Dorsolateral prefrontal cortex (tissue), 122 donors: ENCODE measurements at places on chromosomes 3 and 15. TPM values are rescaled to one million over a fixed set of nuclear protein-coding genes. Genes with fewer than 3 reads are reported as not detected.
A peak's percentile ranks its signal among the peaks of the same experiment; 100 is the strongest.

Gene PRICKLE2
- total RNA-seq: 83.5 TPM

DNA sequence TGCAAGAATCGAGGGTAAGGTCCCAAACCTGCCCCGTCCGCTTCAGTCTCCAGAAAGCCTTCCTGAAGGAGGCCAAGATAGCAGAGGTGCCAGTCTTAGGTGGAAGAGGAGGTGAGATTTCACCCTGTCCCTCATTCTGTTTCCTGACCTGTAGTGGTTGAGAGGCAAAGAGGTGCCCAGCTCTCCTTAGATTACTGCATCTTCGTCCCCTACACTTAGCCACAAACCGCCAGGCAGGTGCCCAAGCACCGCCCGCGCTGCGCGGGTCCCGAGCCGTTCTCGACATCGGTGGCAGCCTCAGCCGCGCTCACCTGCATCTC lies 23.8 kb upstream of the POLG start:
- no peak for DNase-seq

GRCh38 chr15:92648190-92648875 lies 7.2 kb downstream of the FAM174B start:
- DNase-seq: no peak

Gene SOX2
- total RNA-seq: 104 TPM

- no peak for DNase-seq
Observed at GRCh38 chr15:86036243-86036642, 43.4 kb upstream of the AGBL1 start.

Gene TMEM207
- total RNA-seq: not detected

GRCh38 chr15:58042006-58042405 lies 23.5 kb downstream of the ALDH1A2 start:
- DNase-seq: no peak

Gene MST1
- total RNA-seq: 16.5 TPM

GRCh38 chr15:78402061-78402610 lies 35.9 kb upstream of the IREB2 start:
- DNase-seq: no peak

Gene ARHGAP11A
- total RNA-seq: 2.3 TPM

GRCh38 chr15:22903427-22903826 lies 65.0 kb downstream of the NIPA2 start:
- DNase-seq: no peak

Gene GOLGA6L10
- total RNA-seq: 3.5 TPM

Gene CFAP100
- 4.3 TPM for total RNA-seq

Gene ADCY5
- 76.2 TPM for total RNA-seq

DNA sequence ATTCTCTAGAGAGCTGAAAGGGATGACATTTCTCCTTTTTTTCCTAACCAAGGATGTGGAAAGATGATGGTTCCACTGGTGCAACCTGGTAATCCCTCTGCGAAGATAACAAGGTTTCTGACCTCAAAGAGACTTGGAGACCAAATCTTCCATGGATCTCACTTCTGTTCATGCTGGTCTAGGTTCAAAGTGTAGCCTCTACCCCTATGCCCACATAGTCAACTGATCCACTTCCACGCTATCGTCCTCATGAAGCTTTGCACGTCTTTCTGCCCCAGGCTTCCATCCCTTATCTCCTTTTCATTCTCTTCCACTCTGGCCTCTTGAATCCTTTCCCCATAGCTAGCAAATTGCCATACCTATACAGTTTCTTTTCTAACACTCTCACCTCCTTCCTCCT lies 8.8 kb upstream of the MED12L start:
- DNase-seq: no peak

GRCh38 chr15:49185473-49185872 lies 15.4 kb downstream of the GALK2 start:
- DNase-seq: no peak

DNA sequence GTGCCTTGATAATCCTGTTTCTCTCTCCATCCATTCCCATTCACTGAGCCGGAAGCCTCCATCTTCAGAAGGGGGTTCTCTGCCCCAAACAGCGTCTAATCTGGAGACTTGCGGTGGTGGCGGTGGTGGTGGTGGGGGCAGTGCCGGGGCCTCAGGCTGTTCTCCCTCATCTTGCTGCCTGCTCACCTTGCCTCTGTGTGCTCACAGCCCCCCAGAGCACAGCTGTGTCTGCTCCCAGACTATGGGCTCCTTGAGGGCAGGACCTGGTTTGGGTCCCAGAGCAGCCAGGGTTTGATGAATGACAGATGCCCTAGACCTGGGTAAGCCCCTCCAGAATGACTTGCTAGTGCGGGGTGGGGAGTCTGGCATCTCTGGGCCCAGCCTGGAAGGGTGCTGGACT lies 430 bp upstream of the PSTPIP1 start:
- no peak for DNase-seq

DNA sequence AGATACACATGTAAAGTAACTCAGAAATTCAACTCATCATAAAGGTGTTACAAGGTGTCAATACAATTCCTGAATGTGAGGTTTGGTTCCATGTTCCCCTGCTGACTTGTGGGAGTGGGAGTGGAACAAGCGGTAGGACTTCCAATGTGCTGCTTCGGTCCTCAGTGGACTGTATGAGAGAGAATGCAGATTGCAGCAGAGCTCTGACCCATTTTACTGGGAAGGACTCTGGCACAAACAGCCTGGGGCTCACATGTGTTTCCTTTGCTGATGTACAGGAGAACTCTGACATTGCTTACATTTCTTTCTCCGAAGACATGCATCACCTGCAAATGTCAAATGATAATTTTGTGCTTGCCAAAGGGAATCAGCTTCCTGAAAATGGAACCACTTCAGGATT lies 111.5 kb downstream of the UNC13C start:
- DNase-seq: no peak

GRCh38 chr15:80870893-80871292 lies 91.7 kb downstream of the CEMIP start:
- DNase-seq: no peak

DNA sequence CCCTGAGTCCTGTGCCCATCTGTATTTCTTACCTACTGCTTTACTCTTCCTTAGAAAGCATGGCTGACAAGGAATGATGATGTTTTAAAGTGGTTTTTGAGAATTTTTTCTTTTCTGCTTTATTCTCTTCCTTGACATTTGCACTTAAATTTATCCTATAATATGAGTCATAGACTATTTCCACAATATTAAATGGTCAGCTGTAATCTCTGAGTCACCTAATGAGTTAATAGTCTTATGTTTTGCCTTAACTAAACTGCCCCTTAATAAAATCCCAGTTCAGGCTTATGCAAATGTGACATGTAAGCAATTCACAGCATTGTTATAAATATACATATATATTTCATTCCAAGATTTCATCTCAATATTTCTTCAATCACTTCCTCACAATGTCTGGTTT lies 23.8 kb downstream of the MEIS2 start:
- no peak for DNase-seq

- DNase-seq: no peak
Observed at GRCh38 chr3:53650424-53650823, 156.0 kb downstream of the CACNA1D start.

- DNase-seq: no peak
Observed at GRCh38 chr3:141816958-141817357, 53.8 kb downstream of the GRK7 start.

Gene COL7A1
- total RNA-seq: 22.3 TPM

Gene ZBTB11
- total RNA-seq: 33.3 TPM

Gene AP3B2
- total RNA-seq: 155 TPM

Gene SAXO2
- 9.8 TPM for total RNA-seq

Gene PRRT3
- 42.4 TPM for total RNA-seq

Gene SH2D7
- total RNA-seq: not detected

Gene A4GNT
- total RNA-seq: not detected

- DNase-seq: no peak
Observed at GRCh38 chr3:54827776-54828175, 100.1 kb downstream of the LRTM1 start.

GRCh38 chr15:53586799-53587198 lies 172.7 kb downstream of the WDR72 start:
- DNase-seq: peak; percentile 41

Gene ALDH1A3
- 6.9 TPM for total RNA-seq

Gene AMT
- 12.8 TPM for total RNA-seq

Gene MELTF
- 6.1 TPM for total RNA-seq

GRCh38 chr15:22253676-22254408 lies 173.5 kb downstream of the OR4M2 start:
- DNase-seq: no peak

GRCh38 chr3:11221818-11222415 lies 50.3 kb upstream of the ATG7 start:
- DNase-seq: no peak

Gene CPNE9
- 27.0 TPM for total RNA-seq

DNA sequence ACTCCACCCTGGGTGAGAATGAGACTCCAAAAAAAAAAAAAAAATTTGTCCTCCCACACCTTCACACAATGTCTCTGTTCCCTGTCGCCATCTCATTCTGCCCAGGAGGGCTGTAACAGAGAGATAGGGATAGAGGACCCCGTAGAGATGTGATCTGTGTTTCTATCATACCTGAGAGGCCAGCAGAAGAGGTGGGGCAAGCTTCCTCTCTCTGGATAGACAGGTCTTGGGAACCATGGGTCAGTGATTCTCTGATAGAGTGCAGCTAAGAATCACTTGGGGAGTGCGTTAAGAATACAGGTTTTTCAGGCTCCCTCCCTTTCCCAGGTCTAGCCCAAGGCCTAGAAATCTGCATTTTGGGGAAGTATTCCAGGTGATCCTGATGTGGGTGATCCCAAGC lies 8.3 kb downstream of the CA12 start:
- no peak for DNase-seq

Gene ATP13A5
- 1.3 TPM for total RNA-seq

Gene LNP1
- total RNA-seq: 9.1 TPM

Gene MED12L
- total RNA-seq: 55.0 TPM

DNA sequence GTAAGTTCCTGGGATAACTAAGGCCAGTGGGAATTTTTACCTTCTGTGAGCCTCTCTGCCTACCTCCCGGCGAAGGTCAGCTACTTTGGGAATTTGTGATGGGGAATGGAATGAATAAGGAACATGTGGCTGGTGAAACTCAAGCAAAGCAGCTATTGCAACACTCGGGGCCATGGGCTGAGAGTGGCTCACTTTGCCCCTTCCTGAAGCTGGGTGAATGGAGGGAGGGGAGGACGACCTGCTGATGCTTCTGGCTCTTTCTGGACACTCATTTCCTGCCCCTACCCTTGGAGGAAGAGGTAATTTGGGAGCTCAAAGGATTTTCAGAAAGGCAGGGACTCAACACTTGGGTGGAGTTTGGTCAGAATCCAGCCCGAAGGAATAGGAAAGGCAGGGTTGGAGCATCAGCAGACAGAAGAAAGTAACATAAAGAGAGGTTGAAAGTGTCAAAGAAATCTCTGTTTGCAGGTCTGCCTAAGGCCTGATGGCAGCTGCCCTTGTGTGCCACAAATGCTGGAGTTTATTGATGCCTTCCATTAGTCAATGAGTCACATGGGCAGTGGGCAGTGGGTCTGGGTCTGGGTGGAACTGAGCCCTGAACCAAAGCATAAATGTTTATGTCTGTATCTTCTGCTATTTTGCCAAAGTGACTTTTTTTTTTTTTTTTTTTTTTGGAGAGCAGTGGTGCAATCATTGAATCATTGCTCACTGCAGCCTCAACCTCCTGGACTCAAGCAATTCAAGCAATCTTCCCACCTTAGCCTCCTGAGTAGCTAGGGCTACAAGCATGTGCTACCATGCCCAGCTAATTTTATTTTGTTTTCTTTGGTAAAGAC lies 12.4 kb downstream of the LAMP3 start:
- no peak for DNase-seq

GRCh38 chr15:71612869-71613268 lies 197.5 kb upstream of the NR2E3 start:
- no peak for DNase-seq

Gene CILP
- 0.36 TPM for total RNA-seq

Gene GABRR3
- total RNA-seq: not detected

GRCh38 chr3:74537857-74538256 lies 76.6 kb downstream of the CNTN3 start:
- DNase-seq: no peak

DNA sequence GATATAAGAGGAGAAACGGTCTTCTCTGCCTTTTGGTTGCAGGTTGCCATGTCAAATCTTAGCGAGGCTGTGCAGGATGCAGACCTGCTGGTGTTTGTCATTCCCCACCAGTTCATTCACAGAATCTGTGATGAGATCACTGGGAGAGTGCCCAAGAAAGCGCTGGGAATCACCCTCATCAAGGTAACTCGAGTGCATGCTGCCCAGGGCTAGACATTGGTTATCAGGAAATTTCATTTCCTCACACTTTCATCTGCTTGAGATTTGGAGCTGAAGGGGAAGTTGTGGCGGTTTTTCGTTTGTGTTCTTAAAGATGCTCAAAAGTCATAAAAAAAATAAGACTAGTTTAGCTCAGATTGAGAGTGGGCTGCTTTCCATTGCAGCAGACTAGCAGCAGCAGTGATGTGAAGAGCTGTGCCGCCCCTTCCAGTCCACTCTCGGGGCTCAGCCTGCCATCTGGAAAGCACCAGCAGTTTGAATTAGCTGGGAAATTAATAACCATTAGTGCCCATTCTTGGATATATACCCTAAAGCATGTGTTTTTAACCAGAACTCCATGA lies 32.2 kb downstream of the GPD1L start:
- DNase-seq: no peak

DNA sequence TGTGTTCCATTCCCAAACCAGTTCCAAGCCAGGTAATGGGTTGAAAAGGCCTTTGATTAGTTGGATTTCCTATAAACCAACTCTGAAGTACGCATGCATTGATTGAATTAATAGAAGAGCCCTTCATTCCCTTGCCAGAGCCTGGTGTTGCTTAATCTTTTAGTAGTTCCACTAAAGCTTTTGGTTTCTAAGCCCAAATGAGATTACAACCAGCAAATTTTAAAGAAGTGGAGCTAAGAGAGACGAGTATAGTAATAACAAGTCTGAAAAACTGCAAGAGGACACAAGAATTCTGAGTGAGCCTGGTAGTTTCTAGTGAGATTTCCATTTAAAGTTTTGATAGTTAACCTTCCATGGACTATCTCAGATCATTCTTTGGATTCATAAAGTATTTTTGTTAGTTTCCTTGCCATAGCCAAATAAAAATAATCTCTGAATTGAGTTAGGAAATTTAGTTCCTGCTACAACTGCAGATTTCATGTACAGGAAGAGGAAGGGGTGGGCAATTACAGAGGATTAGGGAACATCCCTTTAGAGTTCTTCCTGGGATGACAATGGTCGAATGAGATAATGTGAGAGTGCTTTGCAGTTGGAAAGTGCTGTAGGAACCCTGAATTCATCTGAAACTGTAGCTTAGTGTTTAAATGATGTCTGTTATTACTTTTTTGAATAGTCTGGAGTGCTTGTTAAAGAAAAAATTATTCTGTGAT lies 136.8 kb downstream of the FNDC3B start:
- no peak for DNase-seq

GRCh38 chr15:83436513-83437158 lies 10.5 kb upstream of the SH3GL3 start:
- DNase-seq: no peak

DNA sequence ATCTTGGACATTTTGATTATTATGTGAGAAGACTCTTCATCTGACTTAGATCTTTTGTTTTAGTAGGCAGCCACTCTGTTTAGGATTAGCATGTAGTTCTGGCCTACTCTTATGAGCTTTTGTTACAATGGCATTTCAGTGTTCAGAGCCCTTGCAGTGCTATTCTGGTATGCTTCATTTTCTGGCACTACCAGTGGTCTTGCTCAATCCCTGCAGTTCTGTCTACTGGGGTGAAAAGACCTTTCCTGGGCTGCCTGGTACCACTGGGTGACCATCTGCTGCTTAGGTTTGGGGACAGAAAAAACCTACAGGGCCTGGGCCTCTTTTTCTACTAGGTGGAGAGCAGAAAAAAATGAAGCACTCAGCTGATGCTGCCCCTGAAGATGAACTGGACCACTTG lies 42.5 kb downstream of the IL16 start:
- DNase-seq: no peak
